ENCODE measurements at places on chromosomes 2 and 18.
A peak's percentile ranks its signal among the peaks of the same experiment; 100 is the strongest.

- no peak for DNase-seq
These were observed 98.6 kb downstream of the MREG start for GRCh38 chr2:215914777-215915165.

DNA sequence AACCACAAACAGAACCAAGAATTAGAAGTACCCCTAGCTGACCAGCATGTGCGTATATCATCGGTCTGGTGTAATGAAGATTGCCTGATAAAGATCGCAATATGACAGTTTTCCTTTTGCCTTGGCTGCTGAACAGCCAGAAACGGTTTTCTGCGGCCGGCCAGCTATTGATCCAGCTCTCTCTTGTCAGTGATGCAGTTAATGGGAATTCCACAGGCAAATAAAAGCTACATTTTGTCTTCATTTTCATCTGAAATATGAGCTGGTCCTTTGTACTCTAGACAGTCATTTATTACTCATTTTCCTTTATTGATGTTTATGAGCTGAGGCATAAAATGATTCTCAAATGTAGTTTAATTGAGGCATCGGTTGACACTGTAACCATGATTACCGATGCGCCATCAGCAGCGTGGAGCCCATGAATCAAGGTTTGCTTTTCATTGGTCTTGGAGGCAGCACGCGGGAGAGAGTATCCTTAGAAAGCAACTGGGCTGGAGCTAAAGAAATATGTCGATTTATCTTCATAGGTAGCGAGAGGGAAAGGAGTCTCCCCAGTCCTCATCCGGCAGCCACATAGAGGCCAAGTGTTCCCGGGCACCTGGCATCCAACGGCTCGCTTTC is 535.2 kb downstream of the GALR1 start:
- DNase-seq: peak; percentile 76

DNA sequence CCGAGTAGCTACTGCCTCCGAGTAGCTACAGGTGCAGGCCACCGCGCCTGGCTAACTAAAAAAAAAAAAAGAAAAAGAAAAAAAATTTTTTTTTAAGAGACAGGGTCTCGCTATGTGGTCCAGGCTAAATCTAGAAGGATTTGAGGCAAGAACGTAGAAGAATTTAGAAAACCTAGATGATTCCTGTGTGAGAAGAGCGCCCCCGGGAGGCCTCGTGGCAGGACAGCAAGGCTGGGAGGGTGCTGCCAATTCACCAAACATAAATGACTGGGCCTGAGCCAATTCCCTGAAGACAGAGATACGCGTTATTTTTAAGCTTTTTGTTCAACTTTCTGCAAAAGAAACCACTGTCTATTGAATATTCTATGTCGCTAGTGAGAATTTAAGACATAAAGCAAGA is 90.1 kb upstream of the TGFA start:
- no peak for DNase-seq

DNA sequence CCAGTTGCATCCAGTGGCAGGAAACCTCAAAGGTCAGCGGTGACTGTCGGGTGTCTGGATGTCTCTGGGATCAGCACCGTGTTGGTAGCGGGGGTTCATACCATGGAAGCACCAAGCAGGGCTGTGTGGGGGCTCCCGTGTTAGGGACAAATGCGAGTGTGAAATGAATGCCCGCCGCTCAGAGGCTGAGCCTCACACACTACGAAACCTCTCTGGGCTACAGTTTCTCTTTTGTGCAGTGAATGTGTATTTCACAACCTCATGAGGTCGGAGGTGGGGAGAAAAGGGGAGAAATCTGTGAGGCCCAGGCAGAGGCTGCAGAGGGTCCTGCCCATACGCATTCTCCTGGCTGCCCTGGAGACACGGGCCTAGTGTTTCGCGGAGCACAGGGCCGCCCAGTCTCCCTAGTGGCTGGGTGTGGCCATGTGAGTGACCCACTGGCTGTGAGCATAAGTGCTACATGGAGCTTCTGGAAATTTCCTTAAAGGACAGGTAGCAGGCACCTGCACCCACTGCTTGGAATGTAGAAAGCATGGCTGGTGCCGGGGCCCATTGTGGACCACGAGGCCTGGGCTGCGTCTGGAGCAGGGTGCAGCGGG is 138.0 kb upstream of the GLI2 start:
- DNase-seq: no peak

GRCh38 chr18:62720048-62720447 is 4.7 kb downstream of the PHLPP1 start:
- no peak for DNase-seq

GRCh38 chr2:230592775-230593174 is 119.9 kb upstream of the CAB39 start:
- no peak for DNase-seq

GRCh38 chr2:179946810-179947615 is 60.1 kb downstream of the CWC22 start:
- DNase-seq: no peak

DNA sequence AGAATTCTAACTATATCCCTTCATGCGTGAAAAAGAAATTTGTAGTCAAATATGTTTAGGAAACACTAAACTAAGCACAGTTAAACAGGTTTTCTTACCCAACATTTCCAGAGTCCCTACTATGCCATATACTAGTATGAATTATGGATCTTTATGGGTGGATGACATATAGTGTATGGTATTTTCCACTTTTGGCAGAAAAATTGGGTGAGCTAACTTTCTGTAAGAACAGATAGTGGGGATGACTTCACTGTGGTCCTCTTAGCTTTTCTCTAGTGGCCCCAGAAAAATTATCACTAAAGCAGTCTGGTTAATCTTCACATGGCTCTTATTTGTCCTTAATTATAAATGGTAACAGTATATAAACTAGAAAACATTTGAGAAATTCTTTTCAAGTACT is 240.0 kb upstream of the GULP1 start:
- DNase-seq: no peak

GRCh38 chr2:178865146-178865936 is 58.1 kb upstream of the TTN start:
- no peak for DNase-seq

DNA sequence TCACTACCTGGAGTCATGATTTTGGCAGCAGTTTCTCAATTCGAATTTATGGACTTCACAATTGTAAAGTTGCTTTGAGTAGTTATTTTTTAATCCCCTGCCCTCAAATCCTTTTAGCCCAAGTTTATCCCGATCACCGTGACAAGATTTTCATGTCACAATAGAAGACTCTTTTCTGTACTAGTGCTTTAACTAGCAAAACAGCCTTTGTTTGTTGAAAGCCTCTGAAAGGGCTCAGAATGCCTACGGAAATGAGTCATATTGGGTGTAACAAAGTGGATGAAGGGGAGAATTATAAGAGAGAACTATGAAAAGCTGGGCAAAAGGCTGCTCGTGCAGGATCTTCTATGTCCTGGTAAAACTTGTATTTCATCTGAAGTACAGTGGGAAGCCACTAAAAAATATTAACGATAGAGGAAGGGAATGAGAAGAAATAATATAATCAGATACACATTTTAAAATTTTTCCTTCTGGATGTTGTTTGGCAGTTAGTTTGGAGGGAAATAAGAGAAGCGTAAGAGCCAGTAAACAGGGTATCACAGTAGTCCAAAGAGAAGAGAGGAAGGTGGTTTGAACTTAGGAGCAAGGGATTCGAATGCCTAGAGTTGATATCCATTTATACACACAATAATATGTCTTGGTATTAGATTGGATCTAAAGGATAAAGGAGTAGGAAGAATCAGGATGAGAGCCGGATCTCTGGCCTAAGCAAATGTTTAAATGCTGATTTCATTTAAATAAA is 114.9 kb downstream of the GALNT13 start:
- DNase-seq: no peak

- no peak for DNase-seq
These were observed 121.0 kb downstream of the SUCLG1 start for GRCh38 chr2:84338069-84338468.

DNA sequence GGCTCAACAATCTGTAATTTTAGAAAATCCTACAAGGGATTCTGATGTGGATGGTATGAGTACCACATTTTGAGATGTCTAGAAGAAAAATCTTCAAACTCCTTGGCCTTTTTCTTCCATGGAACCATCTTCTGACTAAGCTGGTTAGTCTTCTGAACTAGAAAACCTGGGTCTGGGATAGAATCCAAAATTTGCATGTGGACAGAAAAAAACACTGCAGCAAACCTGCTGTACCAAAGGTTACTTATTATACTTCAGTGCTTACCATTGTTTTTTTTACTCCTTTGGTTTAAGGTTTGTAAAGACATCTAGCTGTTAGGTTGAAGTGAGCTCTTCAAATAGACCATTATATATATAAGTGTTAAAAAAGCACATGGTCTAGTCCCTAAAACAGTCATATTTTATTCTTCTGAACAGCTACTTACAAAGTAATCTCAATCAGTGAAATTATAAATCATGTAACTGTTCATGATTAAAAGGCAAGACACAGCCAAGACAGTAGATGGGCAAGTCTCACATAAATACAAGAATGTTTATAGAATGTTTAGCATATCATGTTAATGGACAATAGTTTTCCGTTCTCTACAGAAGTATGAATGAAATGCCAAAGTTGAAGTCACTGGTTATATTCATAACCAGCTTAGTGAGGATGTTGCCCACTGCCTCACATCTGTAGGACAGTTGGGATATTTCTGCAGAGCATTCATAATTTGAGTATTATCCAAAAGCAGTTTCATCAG is 85.5 kb downstream of the ORC4 start:
- no peak for DNase-seq

- DNase-seq: no peak
These were observed 36.9 kb upstream of the TANC1 start for GRCh38 chr2:158931572-158931971.

GRCh38 chr2:64661741-64662169 is 8.0 kb upstream of the SERTAD2 start:
- DNase-seq: no peak

- no peak for DNase-seq
These were observed 49.3 kb downstream of the PTRHD1 start for GRCh38 chr2:24743924-24744323.

DNA sequence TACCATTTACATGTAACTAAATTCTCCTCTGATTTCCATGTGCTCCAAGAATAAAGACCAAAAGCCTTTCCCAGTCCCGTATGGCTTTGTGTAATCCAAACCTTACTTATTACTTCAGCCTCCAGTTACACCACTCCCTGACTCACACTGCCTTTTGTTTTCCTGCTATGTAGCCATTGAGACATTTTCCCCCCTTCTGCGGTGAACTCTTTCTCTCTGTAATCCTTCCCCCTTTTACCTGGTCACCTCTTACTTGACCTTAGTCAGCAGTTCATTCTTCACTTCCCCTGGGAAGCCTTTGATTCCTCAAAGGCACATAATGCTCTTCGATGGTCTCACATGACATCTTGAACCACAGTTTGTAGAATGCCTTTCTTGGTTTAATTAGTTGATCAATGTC is 256.0 kb upstream of the FANCL start:
- DNase-seq: no peak

- DNase-seq: no peak
These were observed 89.6 kb downstream of the PRELID3A start for GRCh38 chr18:12497296-12497695.

DNA sequence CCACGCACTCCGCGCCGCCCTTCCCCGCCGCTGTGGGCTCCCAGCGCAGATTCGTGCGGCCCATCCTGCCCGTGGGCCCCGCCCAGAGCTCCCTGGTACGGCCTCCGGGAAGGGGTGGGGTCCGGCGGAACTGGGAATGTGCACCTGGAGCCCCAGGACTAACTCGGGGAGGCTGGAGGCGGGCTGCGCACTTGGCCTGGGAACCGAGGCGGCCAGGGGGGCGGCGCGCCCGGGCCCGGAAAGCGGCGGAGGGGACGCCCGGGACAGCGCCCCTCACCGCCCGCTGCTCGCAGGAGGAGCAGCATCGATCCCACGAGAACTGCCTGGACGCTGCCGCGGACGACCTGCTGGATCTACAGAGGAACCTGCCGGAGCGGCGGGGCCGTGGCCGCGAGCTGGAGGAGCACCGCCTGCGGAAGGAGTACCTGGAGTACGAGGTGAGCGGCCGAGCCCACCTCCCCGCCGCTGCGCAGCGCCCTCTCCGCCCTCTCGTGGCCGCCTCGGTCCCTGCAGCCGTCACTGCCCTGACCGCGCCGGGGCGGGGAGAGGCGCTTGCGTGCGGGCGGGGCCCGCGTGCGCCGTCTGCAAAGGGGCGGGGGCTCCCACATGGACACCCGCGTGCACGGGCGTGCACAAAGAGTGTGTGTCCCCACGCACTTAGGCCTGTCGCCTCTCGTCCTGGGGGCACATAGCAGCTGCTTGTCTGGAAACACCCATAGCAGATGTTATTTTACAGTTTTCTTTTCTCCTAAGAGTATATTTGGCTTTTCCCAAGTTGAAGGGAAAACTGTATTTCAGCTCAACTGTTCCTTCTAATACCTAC is 25.2 kb downstream of the PSD4 start:
- DNase-seq: no peak

- no peak for DNase-seq
These were observed at the start of gene LRRC30 for GRCh38 chr18:7230626-7231349. LRRC30 (plus strand) TSS chr18:7231089; CDS start chr18:7231139, 50 bp downstream.

DNA sequence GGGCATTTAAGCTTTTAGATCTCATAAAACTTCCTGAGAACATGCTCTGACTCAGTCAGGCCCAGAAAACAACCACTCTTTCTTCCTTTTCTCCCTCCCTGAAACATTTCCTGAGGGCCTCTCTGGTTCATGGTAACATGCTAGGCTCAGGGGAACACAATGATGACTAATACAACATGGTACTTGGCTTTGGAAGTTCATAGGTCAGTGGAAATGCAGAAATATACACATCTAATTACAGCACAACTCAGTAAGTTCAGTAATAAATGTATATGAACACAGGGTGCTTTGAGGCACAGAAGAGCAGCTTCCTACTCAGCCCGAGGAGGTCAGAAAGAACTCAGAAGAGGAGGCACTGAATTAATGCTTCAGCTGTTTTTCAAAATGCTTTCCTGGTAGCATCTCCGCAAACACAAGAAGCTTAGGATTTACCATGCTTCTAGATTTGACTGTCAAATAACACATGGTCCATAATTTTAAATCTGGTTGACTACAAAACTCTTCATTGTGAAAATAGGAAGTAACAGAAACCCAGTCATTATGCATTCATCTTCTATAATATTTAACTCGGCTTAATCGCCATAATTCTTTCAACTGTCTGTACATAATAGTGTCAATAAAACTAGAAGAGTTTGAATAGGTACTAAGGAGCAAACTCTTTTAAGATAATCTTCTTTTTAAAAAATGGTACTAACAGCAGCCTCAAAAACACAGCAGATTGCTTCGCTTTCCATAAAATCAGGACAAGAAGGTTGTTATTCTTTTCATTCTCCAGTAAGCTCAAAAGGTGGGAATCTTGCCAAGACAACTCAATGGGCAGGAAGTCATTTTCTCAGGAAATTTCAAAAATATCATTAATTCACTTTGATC is 251.3 kb downstream of the DLGAP1 start:
- no peak for DNase-seq

GRCh38 chr2:47133046-47133445 is 22.1 kb downstream of the STPG4 start:
- DNase-seq: no peak

- DNase-seq: no peak
These were observed 31.8 kb upstream of the INPP4A start for GRCh38 chr2:98412751-98413458.

- no peak for DNase-seq
These were observed 505.7 kb upstream of the LRATD1 start for GRCh38 chr2:14126846-14127245.

DNA sequence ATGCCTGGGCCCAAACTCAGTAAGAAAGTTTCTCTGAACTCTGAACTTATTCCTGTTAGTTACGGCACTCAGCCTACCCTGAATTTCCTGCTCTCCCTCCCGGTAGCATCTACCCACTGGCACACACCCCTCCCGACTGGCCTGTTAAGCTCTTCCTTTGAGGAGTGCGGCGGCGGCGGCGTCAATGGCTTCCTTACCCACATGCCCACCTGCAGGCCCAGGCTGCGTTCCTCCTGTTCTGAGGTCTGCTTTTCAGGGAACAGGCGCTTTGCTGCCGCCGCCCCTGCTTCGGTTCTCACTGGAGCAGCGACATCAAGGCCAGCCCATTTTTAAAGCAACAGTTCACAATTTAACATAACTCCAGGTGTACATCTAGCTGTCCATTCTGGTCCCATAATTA is 432.4 kb downstream of the DCDC2C start:
- no peak for DNase-seq
